ENCODE measurements at places on chromosomes 6 and 20. TPM values are rescaled to one million over a fixed set of nuclear protein-coding genes. Genes with fewer than 3 reads are reported as not detected.

DNA sequence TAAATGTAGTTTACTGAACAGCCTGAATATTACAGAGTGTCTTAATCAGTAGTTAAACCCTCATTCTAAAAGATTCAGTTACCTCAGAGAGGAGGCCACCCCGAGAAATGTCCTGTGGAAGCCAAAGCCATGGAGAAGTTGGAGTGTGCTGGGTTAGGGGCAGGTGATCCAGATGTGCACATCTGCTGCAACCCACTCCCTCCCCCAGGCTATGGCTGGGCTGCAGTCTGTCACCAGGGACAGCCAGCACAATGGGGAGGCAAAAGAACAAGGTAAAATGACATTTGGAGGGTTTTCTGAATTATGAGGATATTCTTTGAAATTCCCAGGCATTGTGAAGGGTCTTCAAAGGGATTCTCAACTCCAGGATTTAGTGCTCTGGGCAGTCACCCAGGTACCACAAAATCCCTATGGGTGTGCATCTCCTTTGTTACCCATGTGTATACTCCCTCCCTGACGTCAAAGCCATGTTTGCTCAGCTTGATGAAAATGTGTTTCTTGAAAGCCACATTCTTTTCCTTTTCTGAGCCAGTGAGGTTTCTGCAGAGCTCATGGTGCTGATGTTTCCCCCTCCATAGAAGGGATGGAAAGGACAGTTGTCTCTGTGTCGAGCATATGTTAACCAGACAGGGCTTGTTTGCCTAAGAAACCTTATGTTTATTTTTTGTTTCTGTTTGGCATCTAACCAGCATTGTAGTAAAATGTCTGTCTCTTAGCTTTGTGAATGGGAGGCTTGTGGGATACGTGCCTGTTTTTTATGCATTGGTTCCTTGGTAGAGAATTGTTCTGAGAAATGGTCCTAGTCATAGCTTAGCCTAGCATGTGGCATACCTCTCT, 212.3 kb upstream of the TBX18 start:
- H3K4me3 ChIP-seq, result no peak overlapping the region
- no peaks in the 10 kb centered on the region for H3K4me1 ChIP-seq
- no peaks in the 10 kb centered on the region for H3K27me3 ChIP-seq
- no peak overlapping the region for H3K27ac ChIP-seq
- no peak for DNase-seq

DNA sequence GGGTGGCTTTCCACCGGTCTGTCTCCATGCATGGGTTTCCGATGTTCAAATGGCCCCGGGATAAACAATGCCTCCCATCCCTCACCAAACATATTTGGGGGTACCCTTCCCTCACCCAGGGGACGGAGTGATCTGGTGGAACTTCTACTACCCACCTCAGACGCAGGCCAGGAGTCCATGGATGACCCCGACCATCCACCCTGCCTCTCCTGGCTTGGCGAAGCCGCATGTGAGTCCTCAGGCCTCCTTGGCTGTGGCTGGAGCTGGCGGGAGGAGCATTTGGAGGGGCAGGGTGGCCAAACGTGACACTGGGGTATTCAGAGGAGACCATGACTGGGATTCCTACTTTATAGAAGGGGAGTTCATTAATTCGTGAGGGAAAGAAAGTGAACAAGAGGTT, 45.9 kb upstream of the FRMD1 start:
- no peaks in the 10 kb centered on the region for H3K4me1 ChIP-seq
- no peak for DNase-seq
- no peak overlapping the region for H3K4me3 ChIP-seq
- no peaks in the 10 kb centered on the region for H3K36me3 ChIP-seq
- H3K27me3 ChIP-seq, result no peaks in the 10 kb centered on the region

DNA sequence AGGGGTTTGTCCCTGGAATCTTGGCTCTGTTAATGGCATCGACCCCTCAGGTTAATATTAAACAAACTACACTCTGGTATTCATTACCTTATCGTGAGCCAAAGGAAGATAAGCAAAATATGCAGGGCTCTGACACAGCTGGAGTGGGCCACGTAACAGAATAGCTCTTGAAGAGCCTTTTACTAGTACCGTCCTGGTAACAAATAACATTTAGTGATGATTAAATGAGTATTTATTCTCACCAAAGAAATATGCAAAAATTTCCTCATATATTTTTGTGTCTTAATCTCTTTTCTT, 20.1 kb upstream of the UTRN start:
- DNase-seq, result no peak
- H3K4me3 ChIP-seq, result no peak overlapping the region
- no peak overlapping the region for H3K27ac ChIP-seq
- no peaks in the 10 kb centered on the region for H3K27me3 ChIP-seq
- H3K4me1 ChIP-seq, result no peaks in the 10 kb centered on the region
- no peaks in the 10 kb centered on the region for H3K36me3 ChIP-seq

GRCh38 chr20:49854190-49854875, 41.7 kb downstream of the SLC9A8 start:
- H3K4me1 ChIP-seq, result peaks cover 8% of the 10 kb centered on the region
- no peak overlapping the region for H3K27ac ChIP-seq
- H3K27me3 ChIP-seq, result no peaks in the 10 kb centered on the region
- no peak overlapping the region for H3K4me3 ChIP-seq
- no peaks in the 10 kb centered on the region for H3K36me3 ChIP-seq

GRCh38 chr6:158764183-158764849, 54.9 kb downstream of the EZR start:
- H3K36me3 ChIP-seq, result peaks cover 9% of the 10 kb centered on the region
- H3K4me3 ChIP-seq, result no peak overlapping the region
- no peak overlapping the region for H3K27ac ChIP-seq
- no peaks in the 10 kb centered on the region for H3K27me3 ChIP-seq

DNA sequence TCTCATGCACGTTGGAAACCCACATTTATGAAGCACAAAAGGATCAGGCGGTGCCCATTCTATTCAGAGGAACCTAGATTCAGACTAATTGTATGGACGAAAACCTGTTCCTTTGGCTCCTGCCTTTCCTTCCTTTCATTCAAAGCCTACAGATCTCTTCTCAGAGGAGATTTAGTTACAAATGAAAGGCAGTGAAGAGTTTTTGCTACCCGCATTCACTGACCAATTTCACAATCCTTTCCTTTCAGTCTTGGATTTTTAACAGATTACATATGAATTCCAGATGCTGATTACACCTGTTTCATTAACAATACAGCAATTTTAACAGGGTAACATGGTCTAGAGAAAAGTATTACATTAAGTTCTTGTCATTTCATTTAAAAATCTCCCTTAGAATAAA, 32.0 kb downstream of the TMEM242 start:
- H3K27me3 ChIP-seq, result no peaks in the 10 kb centered on the region
- DNase-seq, result no peak
- H3K36me3 ChIP-seq, result no peaks in the 10 kb centered on the region
- H3K4me1 ChIP-seq, result no peaks in the 10 kb centered on the region

DNA sequence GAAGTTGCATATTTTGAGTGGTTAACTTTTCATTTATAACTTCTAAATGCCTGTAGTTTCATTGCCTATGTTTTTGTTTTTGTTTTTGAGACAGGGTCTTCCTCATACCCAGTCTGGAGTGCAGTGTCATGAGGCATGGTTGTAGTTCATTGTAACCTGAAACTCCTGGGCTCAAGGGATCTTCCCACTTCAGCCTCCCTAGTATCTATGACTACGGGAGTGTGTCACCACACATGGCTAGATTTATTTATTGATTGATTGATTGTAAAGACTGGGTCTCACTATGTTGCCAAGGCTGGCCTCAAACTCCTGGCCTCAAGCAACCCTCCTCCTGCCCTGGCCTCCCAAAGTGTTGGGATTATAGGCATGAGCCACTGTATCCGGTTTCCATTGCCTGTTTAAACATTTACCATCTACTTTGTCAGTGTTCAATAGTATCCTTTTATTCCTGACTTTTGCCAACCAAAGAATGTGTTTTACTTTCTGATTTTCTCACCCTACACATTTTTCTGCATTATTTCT, 144.6 kb downstream of the CDKAL1 start:
- no peaks in the 10 kb centered on the region for H3K27me3 ChIP-seq
- H3K36me3 ChIP-seq, result no peaks in the 10 kb centered on the region
- no peaks in the 10 kb centered on the region for H3K4me1 ChIP-seq
- H3K27ac ChIP-seq, result no peak overlapping the region

- no peaks in the 10 kb centered on the region for H3K27me3 ChIP-seq
- H3K4me1 ChIP-seq, result no peaks in the 10 kb centered on the region
- H3K27ac ChIP-seq, result no peak overlapping the region
- H3K36me3 ChIP-seq, result no peaks in the 10 kb centered on the region
- H3K4me3 ChIP-seq, result no peak overlapping the region
- no peak for DNase-seq
Observed at GRCh38 chr6:45864651-45865050, 151.0 kb downstream of the CLIC5 start.

GRCh38 chr6:89776583-89777233, 42.9 kb downstream of the MDN1 start:
- H3K4me3 ChIP-seq, result no peak overlapping the region
- H3K4me1 ChIP-seq, result no peaks in the 10 kb centered on the region
- H3K27me3 ChIP-seq, result no peaks in the 10 kb centered on the region
- no peaks in the 10 kb centered on the region for H3K36me3 ChIP-seq
- no peak overlapping the region for H3K27ac ChIP-seq
- no peak for DNase-seq

DNA sequence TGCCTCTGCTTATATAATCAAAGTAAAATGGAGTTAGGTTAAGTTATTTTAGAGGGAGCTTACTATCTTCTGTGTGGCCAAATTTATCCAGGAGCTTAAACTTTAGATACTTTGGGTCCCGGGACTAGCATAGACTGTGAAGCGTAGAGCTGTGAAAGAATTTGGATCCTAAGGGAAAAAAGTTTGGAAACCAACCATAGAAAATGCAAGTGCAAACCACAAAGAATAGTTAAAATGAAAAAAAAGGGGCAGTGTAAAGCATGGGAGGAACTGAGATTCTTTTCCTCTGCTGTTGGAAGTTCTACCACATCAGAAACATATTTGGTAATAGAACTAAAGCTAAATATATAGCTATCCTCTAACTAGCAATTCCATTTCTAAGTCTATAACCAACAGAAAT, 232.2 kb upstream of the FLRT3 start:
- no peak overlapping the region for H3K27ac ChIP-seq
- DNase-seq, result no peak

DNA sequence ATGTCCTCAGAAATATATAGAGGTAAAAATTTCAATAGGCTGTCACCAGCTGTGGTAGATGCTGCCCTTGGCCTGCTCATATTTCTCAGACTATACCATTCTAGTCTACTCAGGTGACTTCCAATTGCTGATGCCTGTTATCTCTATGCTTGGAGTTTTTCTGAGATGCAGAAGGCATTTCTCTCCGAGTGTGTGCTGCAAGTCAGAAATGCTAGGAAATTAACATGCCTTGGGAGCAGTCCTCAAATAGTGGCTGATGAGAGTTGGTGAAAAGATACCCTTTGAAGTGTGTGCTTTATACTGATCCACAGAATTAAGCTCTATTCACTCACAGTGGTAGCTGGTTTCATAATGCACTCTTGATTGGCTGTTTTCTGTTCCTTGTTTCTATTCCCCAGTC, 43.2 kb upstream of the PKIB start:
- no peaks in the 10 kb centered on the region for H3K27me3 ChIP-seq
- H3K4me1 ChIP-seq, result no peaks in the 10 kb centered on the region
- no peak for DNase-seq
- H3K36me3 ChIP-seq, result no peaks in the 10 kb centered on the region
- no peak overlapping the region for H3K4me3 ChIP-seq
- no peak overlapping the region for H3K27ac ChIP-seq

DNA sequence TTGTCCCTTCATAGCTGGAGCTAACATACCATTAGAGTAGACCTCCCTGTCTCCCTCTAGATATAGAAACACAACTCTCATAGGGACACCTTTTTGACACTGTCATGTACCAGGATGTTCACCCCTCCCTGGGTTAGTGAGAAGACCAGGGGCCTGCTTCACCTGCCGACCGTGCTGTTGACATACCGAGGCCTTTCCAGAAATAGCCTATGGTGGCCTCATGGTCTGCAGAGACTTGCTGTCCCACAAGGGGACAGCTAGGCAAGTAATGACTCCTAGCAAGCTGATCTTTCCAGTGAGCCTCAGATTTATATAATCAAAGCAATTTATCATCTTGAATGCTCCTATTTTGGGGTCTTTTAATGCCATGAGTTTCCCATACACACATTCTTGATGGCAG, 15.0 kb downstream of the ZDHHC14 start:
- H3K4me3 ChIP-seq, result no peak overlapping the region
- no peaks in the 10 kb centered on the region for H3K4me1 ChIP-seq
- DNase-seq, result no peak

The ULBP3 gene
- not detected for total RNA-seq

The LAMA4 gene
- 9.6 TPM for total RNA-seq

The NOX3 gene
- not detected for total RNA-seq

The PI3 gene
- total RNA-seq, result 1.5 TPM

The GCLC gene
- total RNA-seq, result 77.1 TPM
